HTR-8/SVneo (cell line): ENCODE measurements at places on chromosomes 2 and 18.

GRCh38 chr18:46546111-46546640 is 110.8 kb downstream of the LOXHD1 start:
- no peak for DNase-seq

GRCh38 chr18:10901329-10901728 is 248.0 kb downstream of the PIEZO2 start:
- no peak for DNase-seq

GRCh38 chr18:74857901-74858300 is 260.2 kb downstream of the ZNF407 start:
- no peak for DNase-seq

DNA sequence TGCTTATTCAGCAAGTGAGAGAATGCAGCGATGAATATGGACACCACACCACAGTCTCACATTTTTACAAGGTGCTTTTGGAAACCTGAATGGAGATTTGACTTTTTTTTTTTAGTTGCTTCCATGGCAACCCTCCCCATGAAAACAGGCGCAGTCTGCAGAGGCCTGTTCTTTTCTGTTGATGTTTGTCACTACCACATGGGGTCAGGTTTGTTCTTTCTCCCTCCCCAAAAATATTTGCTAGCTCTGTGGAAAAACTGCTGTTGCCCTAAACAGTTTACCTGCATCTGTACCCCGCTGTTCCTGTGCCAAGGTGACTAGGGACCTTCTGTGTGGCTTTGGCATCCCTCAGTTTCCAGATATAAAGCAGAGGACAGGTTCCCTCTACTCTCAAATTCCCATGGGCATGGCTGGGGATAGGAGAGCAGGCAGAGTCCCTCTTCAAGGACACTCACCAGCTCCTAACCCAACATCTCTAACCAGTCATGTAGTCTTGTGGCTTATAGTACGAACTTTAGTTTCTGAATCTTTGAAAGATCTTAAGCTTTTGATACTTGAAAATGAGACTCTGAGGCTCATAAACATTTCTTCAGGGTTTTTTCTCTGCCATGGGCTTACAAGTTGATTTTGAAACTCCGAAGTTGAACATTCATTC is 14.7 kb upstream of the MAPRE2 start:
- no peak for DNase-seq

DNA sequence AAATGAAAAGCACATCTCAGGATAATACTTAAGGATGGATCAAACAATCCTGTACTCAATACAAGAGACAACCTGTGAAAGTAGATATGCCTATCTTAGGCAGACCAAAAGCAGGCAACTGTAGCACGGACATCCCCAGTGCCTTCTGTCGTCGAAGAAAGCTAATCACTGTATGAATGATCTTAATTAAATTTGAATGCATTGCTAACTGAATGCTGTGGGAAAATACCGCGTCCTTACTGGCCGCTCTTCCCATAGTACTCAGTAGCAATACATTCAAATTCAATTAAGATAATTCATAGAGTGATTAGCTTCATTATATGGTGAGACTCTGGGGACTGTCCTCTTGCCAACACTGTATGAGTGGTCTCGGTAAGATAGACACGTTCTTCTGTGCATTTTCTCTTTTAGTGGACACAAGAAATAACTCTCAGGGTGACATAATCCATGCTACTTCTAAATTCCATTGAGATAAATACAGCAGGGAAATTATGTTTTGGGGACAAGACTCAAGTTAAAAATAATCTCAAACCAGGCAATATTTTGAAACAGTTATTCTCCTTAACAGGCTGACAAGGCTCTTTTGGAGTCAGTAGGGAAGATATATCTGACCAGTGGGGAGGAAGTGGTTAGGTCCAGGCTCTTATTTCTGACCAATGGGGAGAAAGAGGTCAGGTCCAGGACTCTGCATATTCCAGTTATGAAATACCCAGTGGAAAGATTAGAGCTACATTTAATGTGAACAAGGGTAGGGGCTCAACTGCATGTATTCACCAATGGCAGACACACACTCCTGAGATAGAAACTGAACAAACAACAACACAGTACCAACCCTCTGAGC is 97.3 kb downstream of the DOCK10 start:
- no peak for DNase-seq

DNA sequence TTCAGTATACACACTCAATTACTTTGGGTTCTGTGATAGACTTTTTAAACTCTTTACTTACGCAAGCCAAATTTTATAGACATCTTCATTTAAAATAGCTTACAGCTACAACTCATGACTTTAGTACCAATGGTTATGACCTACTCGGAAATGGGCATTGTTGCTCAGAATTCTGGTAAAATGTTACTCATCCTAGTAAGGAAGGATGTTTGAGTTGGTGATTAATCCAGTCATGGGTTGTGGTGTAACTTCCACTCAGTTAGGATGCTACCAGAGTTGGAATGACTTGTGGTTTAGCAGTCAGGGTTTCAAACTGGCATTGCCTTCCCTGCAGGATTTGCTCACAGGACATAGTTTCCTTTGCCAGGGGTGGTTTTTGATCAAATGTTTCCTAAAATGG is 7.4 kb upstream of the NPC1 start:
- no peak for DNase-seq

GRCh38 chr2:57296795-57297517 is 749.6 kb upstream of the VRK2 start:
- no peak for DNase-seq
